Head of caudate nucleus (tissue), 42 donors: ENCODE measurements at places on chromosomes 2 and 18.
A peak's percentile ranks its signal among the peaks of the same experiment; 100 is the strongest.

GRCh38 chr2:9434489-9434888, 11.0 kb downstream of the CPSF3 start:
- no peak for DNase-seq

- DNase-seq: peak; percentile 9
Measured at GRCh38 chr2:86038291-86039081, 67.2 kb downstream of the POLR1A start.

DNA sequence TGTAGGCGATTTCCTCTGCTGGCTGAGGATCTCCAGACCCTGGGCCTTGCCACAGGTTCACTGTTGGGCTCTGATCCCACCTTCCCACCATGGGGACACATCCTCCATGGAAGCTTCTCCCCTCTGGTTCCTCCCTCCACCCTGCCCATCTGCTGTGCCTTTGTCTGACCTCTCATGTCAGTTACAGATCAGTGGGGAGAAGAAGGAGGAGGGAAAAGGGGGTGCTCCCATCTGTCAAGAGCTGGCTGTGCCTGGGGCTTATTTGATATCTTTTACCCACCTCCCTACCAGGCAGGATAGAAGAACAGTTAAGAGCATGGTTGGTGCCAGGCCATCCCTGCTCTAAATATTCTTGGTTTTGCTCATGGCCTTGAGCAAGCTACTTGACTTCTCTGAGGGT, 12.3 kb upstream of the DNAJB2 start:
- no peak for DNase-seq

DNA sequence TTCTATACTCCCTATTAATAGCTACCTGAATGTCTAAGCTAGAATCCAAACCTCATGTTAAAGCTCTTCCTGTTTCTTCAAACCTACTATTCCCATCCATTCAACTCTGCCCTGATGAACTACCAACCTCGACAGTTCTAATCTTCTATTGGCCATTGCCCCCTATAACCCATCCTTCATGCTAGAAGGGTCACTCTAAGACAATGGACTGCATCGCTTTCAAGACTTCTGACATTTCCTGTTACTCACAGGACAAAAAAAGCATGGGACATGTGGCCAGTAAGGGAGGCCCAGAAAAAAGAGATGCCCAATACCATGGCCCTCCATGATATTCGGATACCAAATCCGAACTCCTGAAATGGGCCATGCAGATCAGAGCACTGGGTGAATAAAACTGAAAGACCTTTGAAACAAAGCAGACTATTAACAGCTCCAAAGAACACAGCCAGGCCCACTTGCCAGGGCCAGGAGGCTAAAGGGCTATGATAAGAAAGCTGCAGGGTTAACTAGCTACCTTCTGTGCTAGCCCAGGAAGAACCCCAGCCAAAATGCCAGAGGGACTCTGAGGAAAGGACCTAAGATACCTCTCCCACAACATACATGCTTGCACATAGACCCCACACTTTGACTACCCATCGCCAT, 4.5 kb downstream of the B4GALT6 start:
- DNase-seq: no peak

GRCh38 chr2:140383781-140384180, 1603.6 kb upstream of the NXPH2 start:
- DNase-seq: no peak

- DNase-seq: peak; percentile 27
Measured at GRCh38 chr18:22813648-22814328, 119.3 kb upstream of the RBBP8 start.

- no peak for DNase-seq
Measured at GRCh38 chr2:42598656-42599055, 30.2 kb downstream of the MTA3 start.

DNA sequence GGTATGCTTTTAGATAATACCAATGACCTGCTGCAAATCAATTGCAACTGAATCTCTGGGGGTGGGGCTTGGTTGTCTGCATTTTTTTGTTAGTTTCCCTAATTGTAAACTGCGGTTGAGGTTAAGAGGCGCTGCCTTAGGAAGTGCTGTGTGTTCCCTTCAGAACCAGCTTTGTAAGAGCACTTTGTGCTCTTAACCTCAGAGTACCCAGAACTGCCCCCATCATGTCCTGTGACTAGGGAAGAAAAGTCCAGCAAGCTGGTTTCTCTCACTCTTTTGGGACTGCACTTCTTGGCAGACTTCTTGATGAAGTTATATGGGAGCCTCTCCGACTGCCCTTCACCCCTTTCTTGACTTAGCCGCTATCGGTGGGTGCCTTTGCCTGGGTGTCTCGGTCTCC, 245.5 kb upstream of the CXCR4 start:
- no peak for DNase-seq

- DNase-seq: no peak
Measured at GRCh38 chr2:208285853-208286252, 19.8 kb downstream of the PIKFYVE start.

DNA sequence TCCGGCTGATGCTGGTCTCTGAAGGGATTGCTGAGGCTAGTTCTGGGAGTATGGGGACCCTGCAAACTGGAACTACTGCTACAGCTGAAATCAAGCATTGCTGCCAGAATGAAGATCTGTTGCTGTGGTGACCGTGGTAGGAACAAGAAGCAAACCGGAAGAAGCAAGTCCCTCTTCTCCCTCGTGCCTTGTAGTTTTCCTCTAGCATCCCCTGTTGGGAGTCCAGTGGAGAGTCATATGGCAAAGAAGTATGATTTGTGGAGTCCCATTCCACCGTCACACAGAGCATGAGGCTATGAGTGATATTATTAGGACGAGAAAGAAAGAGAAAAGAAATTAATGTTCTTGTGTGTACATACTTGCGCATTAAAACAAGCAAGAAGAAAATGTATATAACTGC, 138.8 kb upstream of the SP5 start:
- DNase-seq: no peak

DNA sequence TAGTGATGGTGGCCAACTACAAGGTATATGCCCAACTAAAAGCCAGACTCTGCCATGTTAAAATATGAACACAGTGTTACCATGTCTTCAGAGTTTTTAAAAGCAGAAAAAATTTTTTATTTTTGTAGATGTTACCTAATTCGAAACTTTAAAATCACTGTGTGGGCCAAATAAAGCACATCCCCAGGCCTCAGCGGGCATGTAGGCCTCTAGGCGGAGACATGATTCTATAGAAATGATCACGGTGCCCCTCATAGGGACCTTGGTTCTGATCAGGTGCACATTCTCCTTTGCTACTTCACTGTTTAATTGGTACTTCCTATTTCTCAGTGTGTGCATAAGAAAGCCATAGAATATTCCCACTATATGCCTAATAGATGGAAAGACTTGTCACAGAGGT, 349.2 kb downstream of the XIRP2 start:
- DNase-seq: no peak

GRCh38 chr2:162025121-162025911, 48.7 kb downstream of the DPP4 start:
- DNase-seq: no peak

DNA sequence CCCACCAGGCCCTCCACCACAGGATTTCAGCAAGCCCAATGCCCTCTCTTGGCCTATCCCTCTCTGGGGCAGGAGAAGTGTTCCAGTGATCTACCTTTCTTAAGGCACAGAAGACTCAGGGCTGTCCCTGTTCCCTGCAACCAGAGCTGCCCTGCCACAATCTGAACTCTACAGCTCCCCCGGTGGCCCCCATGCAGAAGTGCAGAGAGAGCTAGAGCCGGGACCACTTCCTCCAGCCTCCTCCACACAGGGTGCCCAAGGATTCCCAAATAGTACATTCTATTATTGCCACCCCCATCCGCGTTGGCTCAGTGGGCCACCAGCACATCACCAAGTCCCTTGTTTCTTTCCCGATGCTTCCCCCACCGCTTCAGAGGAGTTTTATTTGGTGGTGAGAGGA, 114.8 kb upstream of the PTPRM start:
- peak; percentile 61 for DNase-seq

GRCh38 chr2:77147153-77147552, 375.0 kb downstream of the LRRTM4 start:
- DNase-seq: no peak

- DNase-seq: no peak
Measured at GRCh38 chr2:42937171-42937875, 144.9 kb upstream of the HAAO start.

DNA sequence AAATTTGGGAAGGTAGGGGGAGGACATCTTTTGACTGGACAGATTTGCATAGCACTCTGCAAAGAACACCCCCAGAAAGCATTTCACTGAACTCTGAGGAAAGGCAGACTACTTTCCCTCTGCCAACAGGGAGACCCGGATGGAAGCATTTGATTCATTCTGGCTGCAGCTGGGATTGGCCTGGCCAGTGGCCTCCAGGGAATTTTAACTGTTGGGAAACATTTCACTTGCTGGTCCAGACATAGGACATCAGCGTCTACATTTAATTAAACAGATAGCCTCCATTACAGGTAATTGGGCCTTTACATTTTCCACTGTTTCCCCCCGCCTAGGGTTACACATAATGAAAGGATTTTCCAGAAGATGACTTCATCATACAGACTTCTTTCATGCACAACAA, 92.8 kb downstream of the MARCHF4 start:
- DNase-seq: no peak

DNA sequence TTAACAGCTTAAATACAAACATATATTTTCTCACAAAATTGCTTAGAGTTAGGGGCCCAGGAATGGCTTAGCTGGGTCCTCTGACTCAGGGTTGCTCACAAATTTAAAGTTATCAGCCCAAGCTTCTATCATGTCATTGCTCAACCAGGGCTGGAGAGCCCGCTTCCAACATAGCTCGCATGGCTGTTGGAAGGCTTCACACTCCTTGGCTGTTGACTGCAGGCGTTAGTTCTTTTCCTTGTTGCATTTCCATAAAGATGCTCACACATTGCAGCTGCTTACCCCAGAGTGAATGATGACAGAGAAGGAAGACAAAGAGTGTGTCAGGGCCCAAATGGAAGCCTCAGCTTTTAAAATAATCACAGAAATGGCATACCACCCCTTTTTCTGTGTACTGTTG, 62.9 kb upstream of the TFPI start:
- DNase-seq: no peak

GRCh38 chr2:51918113-51918512, 886.2 kb upstream of the NRXN1 start:
- no peak for DNase-seq

DNA sequence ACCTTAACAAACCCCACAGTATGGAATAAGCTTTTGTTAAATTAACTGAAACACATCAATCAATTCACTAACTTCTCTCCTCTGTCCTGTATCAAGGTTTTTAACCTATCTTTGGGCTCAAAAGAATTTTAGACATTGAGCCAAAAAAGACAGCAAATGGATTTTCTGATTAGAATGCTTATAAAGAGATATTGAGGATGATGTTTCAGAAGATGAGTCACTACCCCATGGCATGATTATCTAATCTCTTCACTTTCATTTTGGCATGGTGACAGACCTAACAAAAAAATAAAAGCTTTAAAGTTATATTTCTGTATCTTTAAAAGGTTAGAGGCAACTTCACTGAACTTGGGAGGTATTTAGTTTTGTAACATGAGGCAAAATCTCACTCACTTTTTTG, 55.5 kb downstream of the SGPP2 start:
- no peak for DNase-seq

- DNase-seq: no peak
Measured at GRCh38 chr18:79819064-79819967, 21.6 kb downstream of the KCNG2 start.

GRCh38 chr2:70199320-70199864, 8.6 kb upstream of the C2orf42 start:
- no peak for DNase-seq

DNA sequence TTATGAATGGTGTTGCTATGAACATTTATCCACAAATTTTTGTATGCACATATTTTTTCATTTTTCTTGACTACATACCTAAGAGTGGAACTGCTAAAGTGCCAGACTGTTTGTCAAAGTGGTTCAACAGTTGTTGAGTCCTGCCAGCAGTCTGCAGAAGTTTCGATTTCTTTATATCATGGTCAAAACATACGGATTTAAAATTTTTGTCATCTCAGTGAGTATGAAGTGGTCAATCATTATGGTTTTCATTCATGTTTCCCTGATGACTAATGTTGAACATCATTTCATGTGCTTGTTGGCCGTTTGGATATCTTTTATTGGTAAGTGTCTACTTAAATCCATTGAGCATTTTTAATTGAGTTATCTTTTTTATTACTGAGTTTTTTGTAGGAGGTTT, 39.2 kb downstream of the CCDC138 start:
- DNase-seq: no peak

DNA sequence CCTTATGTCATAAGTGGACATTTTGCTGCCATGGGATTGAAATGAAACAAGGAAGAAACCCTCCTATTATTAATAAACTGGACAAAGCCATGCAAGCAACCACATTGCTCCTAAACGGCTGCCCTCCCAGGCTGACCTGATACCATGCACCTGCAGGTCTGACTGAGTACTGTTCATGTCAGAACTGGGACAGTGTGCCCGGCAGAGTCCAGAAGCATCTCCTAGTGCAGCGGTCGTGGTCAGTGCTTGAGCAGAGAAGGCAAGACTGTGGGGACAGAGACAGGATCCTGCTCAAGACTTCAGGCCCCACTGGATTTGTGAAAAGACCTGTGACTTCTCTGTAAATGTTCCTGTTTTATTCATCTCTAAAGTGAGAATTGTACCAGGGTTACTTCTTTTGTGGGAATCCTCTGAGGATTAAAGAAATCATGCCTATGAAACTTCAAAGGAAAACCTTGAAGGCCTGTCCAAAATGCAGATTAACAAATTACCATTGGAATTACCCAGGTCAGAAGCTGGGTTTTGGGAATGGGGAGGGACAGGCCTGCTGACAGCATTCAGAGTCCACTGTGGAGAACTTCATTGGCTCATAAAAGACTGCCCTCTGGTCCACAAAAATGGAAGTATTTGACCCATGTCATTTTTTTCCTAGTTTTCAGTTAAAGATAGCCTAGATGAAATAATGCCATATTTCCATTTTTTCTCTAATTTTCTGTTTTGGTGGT, 13.9 kb downstream of the RNF144A start:
- DNase-seq: no peak

DNA sequence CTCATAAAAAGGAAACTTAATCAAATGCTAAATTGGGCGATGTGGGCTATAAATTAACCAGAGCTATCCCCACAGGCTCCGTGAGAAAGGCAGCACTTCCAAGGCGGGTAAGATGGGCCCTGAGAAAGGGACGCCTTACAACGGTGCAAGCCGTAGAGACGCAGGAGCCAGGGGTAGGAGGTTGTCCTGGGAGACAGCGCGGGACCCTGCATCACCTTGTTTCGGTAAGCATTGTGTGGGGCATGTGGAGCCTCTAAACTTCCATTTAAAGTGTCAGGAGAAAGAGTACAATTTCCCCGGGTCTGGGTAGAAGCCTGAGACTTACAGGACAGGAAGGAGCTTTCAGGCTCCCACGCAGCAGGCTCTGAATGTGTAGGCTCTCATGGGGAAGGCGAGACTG, 1.2 kb upstream of the PER2 start:
- DNase-seq: no peak
